ENCODE measurements at places on chromosomes 2 and 18.

- peak; percentile 59 for DNase-seq
These were observed 154.8 kb upstream of the APCDD1 start for GRCh38 chr18:10299643-10300042.

DNA sequence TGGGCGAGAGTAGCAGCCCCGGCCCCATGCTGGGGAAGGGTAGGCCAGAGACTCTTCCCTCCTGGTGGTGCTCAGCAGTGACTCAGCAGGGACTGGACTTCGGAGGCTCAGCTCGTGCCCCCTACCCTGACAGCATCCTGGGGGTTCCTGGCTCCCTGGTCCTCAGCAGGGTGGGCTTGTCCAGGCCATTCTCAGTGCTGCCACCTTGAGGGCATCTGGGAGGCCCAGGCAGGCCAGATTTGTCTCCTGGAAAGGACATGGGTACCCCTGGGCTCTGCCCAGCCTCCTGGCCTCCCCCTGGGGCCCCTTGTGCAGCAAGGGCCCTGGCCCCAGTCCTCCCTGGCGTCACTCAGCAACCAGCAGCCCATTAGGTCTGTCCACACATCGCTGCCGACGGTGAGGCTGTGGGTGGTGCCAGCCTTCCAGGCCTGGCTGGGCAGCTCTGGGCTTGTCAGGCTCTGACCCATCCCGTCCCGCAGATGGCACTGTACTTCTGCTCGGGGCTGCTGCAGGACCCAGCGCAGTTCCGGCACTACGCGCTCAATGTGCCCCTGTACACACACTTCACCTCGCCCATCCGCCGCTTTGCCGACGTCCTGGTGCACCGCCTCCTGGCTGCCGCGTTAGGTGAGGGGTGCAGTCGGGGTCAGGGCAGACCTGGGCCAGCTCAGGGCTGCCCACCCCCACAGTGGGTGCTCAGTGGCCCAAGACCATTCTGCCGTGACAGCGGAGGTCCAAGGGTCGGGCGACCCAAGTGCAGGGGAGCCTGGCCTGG, 45.0 kb upstream of the ALPP start:
- no peak for DNase-seq

DNA sequence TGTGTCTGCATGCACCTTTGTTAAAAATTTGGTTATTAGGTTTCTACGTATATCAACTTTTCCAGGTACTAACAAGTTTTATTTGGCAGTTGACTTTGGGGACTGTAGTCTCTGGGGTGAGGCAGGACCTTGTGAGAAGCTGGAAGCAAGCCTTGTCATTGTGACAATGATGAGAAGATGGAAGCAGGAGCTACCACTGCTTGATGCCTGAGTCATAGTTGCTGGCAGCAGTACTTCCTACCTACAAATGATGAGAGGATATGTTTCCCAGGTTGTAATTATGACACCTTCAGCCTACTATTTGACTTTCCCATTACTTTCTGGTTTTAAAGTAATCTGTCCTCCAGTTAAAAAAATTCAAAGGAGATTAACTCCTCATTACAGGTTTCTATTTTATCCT, 516.3 kb downstream of the NRXN1 start:
- no peak for DNase-seq

DNA sequence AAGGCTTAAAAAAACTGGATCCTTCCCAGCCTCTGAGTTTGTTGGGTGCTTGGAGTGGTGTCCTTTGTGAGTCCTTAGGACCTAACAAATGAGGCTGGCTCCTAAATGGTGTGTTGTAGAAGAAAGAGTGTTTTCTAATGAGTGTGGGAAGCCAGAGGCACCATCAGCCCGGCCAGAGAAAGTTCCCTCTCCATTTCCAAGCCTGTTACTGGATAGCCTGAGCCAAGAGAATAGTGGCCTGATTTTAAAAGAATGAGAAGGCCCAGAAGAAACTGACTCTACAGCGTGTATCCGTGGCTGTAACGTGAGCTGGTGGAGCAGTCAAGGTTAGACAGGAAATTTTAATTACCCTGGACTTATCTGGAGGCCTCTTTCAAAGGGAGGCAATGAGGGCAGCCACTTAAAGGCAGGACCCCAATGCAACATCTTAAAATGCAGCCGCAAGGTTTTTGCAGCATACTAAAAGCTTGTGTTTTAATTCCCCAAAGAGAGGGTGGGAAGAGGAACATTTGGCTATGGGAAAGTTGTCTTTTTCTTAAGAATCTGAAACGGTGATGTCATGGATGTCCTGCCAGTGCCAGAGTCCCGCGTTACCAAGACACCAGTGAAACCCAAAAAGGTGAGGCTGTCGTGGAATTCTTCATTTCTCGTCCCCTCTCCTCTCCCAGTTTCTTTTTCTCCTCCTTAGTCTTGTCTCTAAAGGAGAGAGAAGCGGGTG, 4.6 kb downstream of the EFHD1 start:
- DNase-seq, result no peak

GRCh38 chr18:80034852-80035406, 695 bp downstream of the RBFA start:
- no peak for DNase-seq

GRCh38 chr2:104177179-104177578, 676.7 kb upstream of the POU3F3 start:
- DNase-seq, result no peak

- peak; percentile 50 for DNase-seq
These were observed 624 bp upstream of the MAP4K3 start for GRCh38 chr2:39437522-39438296.

All from KBM-7 (cell line).